ENCODE measurements at places on chromosomes 6 and 20.

DNA sequence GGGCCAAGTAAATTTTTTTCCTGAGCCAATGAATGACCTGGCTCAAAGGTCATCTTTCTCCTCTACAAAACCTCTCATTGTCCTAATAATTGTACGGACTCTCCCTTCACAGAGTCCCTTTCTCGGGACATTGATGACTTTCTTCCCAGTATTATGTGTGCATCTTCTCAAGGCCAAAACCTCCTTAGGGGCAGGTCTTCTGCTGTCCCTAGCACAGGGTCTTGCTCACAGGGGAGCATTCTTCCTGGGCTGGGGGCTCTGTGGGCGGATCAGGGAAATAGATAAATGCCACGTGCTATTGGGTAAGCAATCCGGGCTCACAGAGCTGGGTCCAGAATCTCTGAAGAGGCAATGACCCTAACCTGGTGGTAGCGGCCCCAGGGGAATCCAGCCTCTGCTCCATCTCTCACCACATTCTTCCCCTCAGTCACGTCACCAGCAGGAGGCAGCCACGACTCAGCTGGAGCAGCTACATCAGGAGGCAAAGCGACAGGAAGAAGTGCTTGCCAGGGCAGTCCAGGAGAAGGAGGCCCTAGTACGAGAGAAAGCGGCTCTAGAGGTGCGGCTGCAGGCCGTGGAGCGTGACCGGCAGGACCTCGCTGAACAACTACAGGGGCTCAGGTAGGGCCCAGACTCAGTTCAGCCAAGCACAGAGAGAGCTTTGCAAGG lies 23.5 kb downstream of the CEP250 start:
- no peak for DNase-seq

DNA sequence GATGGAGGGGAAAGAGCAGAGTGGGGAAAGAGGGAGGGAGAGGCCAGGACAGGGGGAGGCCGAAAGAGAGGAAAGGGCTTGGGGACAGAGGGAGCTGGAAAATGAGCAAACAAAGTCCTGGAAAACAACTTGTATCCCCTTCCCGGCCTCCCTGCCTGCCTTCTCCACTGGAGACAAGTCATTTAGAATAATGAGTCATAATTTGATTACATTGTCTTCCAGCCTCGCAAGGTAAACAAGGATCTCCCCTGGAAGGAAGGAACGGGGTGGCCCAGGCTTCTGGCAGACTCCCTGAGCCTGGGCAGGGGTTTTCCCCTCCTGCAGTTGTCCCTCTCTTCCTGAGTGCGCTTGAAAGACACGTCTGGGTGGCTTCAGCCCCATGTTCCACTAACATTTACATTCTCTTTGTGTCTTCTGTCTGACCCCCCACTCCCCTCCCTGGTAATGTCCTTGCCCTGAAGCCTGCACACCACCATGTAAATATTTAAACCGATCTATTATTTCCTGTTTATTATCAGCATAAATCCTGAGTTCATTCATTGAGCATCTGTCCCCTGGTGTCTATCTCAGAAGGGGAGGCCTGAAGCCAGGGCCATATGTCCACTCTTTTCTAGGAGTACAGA lies 12.1 kb upstream of the MRPS18A start:
- no peak for DNase-seq

GRCh38 chr6:164795056-164795815 lies 514.2 kb downstream of the C6orf118 start:
- no peak for DNase-seq

DNA sequence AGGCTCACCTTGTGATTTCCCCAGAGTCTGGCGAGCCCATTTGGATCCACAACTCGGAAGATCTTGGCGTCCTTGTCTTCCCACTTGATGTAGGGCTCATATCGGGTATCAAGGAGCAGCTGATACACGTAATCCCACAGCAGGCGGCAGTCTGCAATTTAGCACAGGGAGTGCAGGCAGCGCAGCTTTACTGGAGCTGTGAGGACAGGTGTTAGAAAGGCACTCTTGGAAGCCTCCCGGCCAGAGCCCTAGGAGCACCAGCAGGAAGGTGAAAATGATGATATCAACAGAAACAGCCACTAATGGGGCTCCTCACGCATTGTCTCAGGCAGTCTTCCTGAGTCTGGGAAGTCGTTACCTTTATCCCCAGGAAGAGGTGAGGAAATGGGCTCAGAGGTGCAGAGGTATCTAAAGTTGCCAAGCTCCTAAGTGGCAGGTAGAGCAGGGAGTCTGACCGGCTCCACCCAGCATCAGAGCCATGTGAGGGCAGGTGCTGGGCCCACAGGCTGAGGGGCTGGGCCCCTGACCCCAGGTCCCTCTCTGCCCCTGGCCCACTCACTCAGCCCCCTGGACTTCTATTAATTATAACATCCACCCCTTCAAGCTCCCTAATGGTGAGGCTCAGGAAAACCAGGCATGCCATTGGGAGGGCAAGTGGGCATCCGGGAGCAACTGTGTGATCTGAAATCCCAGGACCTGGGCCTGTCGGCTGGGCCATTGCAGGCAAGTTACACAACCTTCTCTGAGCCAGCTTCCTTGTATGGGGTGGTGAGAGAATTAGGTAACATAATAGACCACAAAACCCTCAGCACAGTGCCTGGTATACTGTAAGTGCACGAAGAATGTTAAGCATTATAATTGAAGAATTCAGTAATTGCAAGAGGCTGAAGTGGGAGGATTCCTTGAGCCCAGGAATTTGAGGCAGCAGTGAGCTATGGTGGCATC lies 18.3 kb downstream of the ETV7 start:
- DNase-seq, result no peak

DNA sequence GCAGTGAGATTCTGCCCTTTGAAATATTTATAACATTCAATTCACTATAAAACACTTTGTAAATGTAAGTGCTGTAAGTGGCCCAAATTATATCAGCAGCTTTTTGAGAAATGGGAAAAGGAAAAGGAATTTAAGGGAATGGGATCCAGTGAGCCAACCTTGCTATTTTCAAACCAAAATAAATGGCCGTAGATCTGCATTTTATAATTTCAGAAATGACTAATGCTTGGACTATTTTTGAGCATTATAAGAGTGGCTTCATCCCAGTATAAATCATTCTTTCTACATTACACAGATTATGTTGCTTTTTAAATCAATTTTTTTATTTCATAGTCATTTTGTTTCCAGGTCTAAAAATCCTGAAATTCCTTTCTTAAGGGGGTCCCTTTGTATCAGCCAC lies 49.2 kb downstream of the ANKRD6 start:
- DNase-seq, result no peak

- no peak for DNase-seq
Observed at GRCh38 chr20:47951521-47951971, 166.3 kb upstream of the SULF2 start.

DNA sequence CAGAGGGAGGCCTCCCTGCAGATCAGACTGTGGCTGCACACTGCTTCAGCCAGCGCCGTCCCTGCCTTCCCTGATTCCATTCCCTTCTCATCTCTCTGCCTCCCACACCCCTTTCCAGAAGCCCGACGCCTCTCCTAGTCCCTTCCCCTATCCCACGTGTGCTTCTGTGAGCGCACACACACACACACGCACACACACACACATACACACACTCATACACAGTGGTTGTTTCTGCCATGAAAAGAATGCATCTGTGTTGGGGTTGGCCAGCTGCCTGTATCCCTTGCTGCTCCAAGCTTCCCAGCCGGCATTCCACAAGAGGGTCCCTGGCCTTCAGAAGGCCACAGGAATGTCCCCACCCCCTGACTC lies 51.7 kb downstream of the MOCS1 start:
- no peak for DNase-seq

- DNase-seq, result no peak
Observed at GRCh38 chr6:22699151-22699550, 129.8 kb downstream of the HDGFL1 start.

DNA sequence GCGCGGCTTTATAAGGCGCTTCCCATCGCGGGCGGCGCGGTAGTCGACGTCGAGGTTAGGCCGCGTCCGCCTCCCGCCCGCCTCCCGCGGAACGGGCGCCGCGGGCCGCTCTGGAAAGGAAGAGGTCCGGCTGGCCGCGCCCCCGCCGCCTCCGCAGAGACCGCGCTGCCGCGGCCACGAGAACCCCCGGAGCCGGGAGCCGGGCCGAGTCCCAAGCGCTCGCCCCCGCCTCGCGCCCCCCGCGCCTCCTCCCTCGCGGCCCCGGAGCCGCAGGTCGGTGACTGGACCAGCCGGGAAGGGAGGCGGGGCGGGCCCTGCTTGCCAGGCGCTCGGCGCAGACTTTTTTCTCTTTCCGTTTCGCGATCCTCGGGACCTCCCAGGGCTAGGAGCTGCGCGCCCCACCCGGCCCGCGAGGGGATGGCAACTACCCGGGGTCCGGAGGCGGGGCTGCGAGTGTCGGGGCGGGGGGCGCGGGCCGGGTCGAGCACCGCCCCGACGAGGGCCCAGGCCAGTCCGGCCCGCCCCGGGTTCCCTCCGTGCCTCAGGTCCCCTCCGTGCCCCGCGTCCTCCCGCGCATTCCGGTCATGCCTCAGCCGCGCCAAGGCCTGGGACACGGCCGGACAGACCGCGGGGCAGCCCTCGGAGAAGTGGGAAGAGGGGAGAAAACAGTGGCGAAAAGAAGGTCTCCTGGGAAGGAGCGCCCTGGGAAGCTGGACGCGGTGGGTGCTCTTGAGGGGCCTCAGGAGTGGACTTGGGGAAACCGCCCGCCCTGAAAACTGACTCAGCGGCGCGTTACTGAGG lies 417 bp upstream of the PXDC1 start:
- DNase-seq, result peak; percentile 9
